NAMALWA (cell line): ENCODE measurements at places on chromosomes 16 and 17.
A peak's percentile ranks its signal among the peaks of the same experiment; 100 is the strongest.

- DNase-seq, result no peak
Measured at GRCh38 chr17:4642286-4642685, 808 bp upstream of the ALOX15 start.

GRCh38 chr16:177981-178667, 1.6 kb downstream of the HBA1 start:
- no peak for DNase-seq

- DNase-seq, result no peak
Measured at GRCh38 chr16:79006765-79007164, 593.8 kb downstream of the MAF start.

- DNase-seq, result no peak
Measured at GRCh38 chr17:64037802-64038201, 17.4 kb upstream of the ICAM2 start.

DNA sequence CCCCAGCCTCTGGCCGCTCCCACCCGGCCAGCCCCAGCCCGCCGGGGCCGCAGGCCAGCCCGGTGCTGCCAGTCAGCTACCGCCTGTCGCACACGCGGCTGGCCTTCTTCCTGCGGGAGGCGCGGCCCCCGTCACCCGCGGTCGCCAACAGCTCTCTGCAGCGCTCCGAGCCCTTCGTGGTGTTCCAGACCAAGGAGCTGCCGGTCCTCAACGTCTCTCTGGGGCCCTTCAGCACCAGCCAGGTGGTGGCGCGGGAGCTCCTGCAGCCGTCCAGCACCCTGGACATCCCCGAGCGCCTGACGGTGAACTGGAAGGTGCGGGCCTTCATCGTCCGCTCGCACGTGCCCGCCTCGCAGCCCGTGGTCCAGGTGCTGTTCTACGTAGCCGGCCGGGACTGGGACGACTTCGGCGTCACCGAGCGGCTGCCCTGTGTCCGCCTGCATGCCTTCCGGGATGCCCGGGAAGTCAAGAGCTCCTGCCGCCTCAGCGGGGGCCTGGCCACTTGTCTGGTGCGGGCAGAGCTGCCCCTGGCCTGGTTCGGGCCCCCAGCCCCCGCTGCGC, 46.8 kb downstream of the TMEM132E start:
- no peak for DNase-seq

GRCh38 chr16:58021661-58022551, 3.6 kb upstream of the MMP15 start:
- DNase-seq, result no peak

DNA sequence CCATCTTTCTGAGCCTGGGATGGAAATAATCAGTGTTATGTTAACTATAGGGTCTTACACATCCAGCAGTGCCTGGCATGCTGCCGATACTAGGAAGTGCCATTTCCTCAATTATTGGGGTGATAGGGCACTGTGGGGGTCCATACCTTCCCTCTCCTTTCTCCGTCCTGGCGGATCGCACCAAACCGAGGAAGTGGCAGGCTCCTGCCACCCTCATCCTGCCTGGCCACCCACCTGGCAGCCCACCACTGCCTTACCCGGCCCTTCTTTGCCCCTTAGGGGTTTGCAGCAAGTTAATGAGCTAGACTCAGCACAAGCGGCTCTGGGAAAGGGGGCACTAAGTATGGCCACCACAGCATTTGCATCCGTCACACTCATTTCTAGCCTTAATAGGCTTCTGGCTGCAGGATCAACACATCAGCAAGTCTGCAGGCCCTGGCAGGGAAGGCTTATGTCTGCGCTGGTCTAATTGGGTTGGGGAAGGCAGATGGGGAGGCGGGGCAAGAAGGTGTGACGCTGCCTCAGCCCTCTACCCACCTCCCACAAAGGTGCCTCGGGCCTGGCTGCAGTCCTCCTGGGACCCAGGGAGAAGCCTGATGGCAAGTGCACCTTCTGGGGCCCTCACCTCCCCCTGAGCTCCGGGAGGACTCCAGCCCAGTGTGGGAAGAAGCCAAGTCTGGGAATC, 28.6 kb downstream of the DCAKD start:
- peak; percentile 26 for DNase-seq

GRCh38 chr17:31260151-31260550, 36.9 kb downstream of the OMG start:
- DNase-seq, result no peak

DNA sequence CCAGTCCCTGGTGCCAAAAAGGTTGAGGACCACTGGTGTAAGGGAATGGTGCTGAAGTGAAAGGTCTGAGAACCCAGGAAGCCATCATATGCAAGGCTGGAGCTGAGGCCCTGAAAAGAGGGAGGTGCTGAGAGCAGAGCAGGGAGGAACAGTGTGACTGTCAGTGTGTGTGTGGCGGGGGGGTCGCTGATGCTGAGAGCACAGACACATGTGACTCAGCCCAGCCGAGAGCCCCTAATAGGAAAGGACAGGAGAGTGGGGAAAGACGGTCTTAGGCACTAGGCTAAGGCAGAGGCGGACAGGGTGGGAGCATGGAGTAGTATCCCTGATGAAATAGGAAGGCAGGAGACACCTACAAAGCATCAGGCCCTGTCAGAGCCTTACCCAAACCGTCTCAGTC, 1.2 kb downstream of the B9D1 start:
- no peak for DNase-seq

- DNase-seq, result no peak
Measured at GRCh38 chr17:82686366-82687324, 11.9 kb downstream of the RAB40B start.

DNA sequence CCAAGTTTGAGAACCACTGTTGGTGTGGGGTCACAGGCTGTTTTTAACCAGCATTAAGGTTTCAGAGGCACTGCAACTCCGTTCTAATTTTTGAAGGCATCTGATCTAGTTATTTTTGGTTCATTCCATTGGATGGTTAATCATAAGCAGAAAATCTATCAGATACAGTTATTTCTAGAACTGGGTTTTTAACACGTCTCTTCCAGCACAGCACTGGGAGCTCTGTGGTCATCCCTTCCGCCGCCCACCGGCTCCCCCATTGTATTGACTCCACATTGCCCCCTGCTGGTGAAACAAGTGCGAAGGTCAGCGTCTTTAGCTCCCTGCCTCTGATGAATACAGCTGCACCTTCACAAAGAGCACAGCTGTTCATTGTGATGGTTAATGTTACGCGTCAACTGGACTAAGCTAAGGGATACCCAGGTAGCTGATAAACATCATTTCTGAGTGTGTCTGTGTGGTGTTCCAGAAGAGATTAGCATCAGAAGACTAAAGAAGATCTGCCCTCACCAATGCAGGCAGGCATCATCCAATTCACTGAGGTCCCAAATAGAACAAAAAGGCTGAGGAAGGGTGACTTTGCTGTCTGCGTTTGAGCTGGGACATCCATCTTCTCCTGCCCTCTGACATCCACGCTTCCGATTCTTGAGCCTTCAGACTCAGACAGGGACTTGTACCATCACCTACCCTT, 8.5 kb downstream of the CCL18 start:
- peak; percentile 78 for DNase-seq

DNA sequence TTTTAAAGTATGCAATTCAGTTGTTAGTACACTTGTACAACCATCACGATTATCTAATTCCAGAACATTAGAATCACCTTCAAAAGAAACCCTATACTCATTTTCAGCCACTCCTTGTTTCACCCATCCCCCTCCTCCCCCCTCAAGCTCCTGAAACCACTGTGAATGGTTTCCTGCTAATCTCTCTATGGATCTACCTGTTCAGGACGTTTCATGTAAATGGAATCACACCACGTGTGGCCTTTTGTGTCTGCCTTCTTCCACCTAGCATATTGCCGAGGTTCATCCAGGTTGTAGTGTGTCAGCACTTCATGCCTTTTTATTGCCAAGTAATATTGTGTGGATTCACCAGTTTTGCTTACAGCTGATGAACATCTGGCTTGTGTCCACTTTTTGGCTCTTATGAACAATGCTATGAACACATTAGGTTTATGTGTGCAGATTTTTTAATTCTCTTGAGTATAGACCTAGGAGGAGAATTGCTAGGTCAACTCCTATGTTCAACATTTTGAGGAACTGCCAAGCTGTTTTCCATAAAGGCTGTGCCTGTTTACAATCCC, 17.8 kb downstream of the EIF4A3 start:
- DNase-seq, result no peak

GRCh38 chr16:89904606-89905510, 13.8 kb upstream of the MC1R start:
- DNase-seq, result no peak

GRCh38 chr16:49472598-49472997, 99.0 kb downstream of the C16orf78 start:
- no peak for DNase-seq

DNA sequence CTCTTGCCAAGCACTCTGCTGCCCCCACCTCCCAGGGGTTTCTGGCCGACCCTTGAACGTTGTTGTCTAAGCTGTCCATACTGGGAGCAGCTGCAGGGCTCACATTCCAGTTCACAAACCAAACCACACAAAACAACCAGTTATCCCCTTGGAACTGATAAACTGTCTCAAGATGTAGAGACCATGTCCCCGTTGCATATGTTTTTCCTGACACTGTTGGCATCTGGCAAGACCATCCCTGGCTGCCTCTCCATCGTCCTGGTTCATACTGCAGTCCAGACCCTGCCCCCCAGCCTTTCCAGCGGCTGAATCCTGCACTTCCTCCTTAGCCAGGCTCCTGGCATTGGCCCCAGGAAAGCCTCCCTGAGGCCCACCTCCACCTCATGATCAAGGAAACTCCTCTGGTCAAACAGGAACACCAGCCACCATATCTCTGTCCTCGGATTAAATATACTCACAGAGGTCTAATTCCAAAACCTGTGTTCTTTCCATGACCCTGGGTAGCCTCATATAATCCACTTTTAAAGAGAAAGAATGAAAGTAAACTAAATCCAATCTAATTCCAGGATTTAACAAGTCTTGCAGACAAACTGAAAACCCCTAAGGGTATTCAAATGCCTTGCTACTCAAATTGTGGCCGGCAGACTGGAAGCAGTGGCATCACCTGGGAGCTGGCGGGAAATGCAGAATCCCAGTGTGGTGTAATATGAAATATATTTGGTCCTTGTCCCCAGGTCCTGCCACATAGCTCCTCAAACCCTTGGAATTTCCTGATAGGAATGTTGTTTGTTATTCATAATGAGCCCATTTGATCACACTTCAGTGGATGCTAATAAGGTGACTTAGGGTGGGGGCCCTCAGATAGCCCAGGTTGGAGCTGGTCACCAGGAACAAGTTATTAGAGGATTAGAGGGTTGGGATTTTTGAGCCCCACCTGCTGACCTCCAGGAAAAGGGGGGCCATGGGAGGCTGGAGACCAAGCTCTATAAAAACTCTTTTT, 14.2 kb downstream of the GAS7 start:
- DNase-seq, result no peak

DNA sequence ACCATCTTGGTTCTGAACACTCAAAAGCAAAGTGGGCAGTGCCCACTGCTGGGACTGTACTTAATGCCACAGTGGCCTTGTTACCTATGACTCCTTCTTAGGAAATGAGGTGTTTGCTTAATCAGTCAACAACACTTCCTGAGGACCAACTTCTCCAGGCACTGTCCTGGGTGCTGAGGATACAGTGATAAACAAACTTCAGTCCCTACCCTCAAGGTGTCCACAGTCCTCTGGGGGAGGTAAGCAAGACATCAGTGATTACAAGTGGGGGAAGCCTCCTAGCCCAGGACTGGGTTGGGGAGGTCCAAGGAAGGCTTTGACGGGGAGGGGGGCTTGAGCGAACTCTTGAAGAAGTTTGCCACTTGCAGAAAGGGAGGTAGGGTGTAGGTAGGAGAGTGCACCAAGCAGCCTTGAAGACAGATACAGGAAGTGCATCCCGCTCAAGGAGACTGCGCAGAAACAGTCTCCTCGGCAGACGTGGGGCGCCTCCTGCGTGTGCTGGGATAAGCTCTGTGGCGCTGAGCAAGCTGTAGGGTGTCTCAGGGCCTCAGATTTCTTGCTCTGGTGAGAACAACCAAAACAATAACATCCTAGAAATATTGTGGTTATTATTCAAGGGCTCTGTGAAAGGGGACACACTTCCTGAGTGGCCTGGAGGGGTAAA, 2.6 kb upstream of the ABCC3 start:
- no peak for DNase-seq

GRCh38 chr16:47848421-47849109, 307.2 kb downstream of the ABCC12 start:
- no peak for DNase-seq

DNA sequence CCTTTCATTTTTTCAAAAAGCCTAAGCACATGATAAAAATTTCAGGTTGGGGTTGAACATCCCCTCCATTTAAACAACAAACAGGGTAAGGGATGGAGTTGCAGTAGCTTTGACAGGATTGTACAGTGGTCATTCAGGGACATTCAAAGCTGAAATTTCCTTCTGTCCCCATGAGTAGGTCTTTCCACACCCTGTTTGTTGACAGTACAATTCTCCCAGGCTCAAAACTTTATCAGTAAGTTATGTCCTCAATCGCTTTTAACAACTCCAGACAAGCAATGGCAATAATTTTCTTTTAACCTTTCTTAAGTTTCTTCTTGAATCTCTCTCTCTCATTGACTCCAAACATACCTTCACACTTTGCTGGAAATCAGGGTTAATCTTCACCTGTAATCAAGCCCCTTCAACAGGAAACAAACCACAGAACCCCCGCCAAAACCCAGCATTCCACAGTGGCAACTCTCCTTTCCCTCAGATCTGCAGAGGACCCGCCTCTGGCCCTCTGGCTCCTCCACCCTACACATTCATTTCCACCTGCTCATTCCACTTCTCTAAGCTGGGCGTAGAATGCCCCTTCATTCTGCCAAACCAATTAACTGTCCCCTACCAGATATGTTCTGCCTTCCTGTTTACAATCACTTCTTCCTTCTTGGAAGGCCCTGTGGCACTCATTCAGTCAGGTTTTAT, 20.7 kb downstream of the TXNDC11 start:
- DNase-seq, result no peak

DNA sequence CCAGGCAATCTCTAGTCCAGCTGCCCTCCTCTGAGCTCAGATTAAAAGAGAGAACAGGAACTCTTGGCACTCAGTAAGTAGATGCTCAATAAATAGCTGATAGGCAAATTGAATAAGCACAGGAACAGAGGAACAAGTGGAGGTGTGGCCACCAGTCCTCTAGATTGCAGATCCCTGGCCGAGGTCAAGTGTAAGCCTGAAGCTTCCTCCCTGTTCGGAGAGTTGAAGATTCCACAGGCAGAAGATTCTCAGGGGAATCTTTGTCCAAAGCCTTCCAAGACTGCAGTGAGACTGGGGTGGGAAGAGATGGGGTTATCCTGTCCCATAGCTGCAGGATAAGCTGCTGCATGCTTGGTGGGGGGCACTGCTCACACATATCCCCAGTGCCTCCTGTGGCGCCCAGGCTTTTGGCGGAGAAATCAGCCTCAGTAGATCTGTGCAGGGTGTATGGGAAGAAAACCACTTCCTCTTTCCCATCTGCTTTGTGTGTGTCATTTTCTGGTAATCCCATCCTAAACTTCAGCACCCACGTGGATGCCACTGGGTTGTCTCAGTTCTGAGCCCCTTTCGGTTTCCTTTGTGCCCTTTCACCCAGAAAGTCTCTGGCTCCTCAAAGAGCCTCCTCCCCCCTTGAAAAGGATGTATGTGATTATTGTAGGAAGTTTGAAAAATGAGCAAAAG, 12.1 kb downstream of the CD300A start:
- DNase-seq, result peak; percentile 28

DNA sequence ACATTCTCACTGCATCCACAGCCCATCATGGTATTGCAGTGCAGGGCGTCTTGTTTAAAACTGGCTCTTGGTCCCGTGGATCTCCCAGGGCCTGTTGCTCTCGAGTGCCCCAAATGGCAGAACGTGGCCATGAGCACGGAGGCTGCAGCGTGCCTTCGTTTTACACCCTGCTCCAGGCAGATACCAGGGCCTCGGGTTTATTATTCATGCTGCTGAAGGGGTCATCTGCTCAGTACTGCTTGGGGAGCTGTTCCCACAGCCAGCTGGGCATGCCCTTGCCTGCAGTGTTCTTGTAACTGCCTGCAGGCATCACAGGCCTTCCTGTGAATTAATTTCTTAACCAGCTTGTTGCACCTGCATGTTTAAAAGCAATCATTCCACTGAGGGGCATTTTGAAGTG, 129.7 kb upstream of the CHMP6 start:
- DNase-seq, result peak; percentile 19
